ENCODE measurements at places on chromosomes 3 and 15.

DNA sequence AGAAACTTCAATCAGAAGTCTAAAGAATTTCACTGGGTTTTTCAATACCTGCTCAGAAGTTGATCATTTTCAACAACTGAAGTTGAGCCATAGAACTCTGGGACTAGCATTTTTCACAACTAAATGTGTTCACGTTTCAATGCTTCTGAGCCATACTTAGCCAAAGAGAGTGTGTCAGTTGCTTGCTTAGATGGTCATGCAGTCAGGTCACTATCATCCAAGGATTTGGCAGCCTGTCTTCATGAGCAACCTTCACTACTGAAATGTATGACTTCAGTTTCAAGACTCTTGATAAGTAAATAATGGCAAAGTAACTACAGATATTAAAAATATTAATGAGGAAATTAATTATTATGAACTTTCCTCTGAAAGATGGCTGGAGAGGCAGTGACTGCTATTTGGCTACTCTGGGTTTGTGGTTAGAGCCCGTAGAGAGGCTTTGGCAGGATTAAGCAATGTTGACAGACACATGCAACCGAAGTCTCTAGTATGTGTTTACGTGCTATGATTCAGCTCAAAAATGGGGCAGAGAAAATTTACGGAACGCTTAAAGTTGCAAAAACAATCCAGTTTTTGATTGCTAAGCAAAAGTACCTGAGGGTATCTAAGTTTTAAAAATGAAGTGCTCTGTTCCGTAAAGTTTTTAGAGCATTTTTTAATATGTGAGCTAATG lies 133.8 kb downstream of the GMNC start:
- DNase-seq, result no peak

DNA sequence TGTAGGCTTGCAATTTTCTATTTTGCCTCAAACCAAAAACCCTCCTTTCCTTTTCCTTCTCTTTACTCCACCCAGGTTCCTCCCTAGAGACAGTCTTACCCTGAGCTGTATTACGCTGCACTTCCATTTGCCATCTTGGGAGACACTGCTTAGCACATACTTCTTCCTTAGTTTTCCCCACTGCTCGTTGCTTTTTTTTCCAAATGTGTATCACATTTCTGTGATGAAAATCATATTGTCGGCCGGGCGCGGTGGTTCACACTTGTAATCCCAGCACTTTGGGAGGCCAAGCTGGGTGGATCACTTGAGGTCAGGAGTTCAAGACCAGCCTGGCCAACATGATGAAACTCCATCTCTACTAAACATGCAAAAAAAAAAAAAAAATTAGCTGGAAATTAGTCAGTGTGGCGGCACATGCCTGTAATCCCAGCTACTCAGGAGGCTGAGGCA lies 29.5 kb downstream of the POPDC2 start:
- no peak for DNase-seq

DNA sequence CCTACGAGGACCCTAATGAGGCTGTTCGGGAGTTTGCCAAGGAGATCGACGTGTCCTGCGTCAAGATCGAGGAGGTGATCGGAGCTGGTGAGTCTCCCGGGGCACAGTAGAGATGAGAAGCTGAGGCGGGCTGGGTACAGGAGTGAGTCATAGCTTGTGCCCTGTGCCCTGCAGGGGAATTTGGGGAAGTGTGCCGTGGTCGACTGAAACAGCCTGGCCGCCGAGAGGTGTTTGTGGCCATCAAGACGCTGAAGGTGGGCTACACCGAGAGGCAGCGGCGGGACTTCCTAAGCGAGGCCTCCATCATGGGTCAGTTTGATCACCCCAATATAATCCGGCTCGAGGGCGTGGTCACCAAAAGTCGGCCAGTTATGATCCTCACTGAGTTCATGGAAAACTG lies 17.9 kb downstream of the EPHB3 start:
- DNase-seq, result no peak

GRCh38 chr3:175648899-175649298 lies 789.8 kb downstream of the NAALADL2 start:
- no peak for DNase-seq

GRCh38 chr3:194671511-194671899 lies 486 bp downstream of the LSG1 start:
- peak; percentile 84 for DNase-seq

DNA sequence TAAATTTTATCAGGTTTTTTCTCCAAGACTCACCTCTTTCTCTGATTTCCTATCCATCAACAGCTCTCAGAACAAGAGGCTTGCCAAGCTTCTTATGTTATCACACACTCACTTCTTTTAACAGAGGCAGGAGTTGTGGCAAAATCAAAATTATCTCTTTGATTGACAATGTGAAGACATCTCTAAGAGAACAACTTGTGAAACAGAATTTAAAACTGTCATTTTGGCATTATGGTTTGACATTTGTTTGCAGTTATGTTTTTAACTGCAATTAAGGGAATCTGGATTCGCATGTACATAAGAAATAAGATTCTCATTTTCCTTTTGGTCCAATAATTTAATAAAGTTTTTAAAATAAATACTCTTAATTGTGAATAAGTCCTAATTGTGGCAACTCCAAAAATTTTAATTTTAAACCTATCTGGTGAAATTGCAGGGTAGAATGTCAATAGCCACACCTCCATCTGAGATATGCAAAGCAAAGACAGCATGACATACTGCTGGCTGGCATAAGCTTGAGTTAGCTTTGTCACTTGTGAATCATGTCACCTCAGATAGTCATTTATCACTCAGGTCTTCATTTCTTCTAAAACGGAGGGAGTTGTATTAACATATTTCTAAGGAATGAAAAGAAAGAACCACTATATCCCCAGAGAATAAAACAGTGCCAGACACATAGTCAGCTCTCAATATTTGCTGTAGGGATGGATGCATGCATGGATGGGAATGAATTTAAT lies 158.6 kb downstream of the CCNL1 start:
- no peak for DNase-seq

GRCh38 chr15:92821491-92822116 lies 78.5 kb upstream of the CHD2 start:
- DNase-seq, result no peak
